ENCODE measurements at places on chromosomes 1 and 21.

- DNase-seq = no peak
These were observed 4.4 kb upstream of the PYCR2 start for GRCh38 chr1:225928186-225929175.

DNA sequence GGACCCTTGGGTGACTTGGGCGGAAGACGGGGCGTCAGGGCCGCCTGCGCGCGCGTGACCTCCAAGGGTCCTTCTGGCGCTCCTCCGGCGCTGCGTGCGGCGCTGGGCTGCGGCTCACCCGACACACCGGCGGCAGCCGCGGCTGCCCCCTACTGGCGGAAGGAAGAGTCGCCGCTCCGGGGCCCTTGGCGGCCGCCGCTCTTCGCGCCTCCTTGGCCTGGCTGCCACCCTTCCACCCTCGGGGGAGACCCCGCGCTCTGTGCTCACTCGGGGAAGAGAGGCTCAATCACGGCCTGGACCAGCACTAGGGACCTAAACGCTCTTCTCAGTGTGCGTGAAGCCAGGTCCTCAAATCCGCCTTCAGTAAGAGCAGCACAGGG, 89.7 kb downstream of the DMRTA2 start:
- DNase-seq = no peak

- DNase-seq = no peak
These were observed 4.2 kb downstream of the TFAP2E start for GRCh38 chr1:35577071-35577998.

GRCh38 chr1:222225316-222225691, 322.6 kb downstream of the HHIPL2 start:
- no peak for DNase-seq

DNA sequence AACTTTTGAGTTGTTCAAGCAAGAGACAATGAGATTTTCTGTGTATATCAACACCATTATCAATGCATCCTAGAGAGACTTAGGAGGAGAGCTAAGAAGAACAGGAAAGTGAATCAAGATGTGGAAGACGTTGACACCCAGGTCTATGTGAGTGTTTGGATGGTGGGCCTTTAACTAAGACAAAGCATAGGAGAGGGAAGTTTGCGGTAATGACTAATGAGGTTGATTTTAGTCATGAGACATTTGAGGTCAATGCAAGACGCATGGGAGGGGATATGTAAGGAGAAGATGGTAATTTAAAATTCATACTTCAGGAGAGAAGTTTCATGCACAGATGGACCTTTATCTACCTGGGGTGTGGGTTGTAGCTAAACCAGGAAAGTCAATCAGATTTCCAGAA, 269.6 kb downstream of the VAV3 start:
- no peak for DNase-seq

All from HS-27A (cell line).